ENCODE measurements at places on chromosomes 4 and X.

- DNase-seq: peak; percentile 10
These were observed 233.4 kb upstream of the FAM47A start for GRCh38 chrX:34365471-34365870.

- peak; percentile 47 for DNase-seq
These were observed 158.8 kb downstream of the ADGRA3 start for GRCh38 chr4:22356987-22357596.

DNA sequence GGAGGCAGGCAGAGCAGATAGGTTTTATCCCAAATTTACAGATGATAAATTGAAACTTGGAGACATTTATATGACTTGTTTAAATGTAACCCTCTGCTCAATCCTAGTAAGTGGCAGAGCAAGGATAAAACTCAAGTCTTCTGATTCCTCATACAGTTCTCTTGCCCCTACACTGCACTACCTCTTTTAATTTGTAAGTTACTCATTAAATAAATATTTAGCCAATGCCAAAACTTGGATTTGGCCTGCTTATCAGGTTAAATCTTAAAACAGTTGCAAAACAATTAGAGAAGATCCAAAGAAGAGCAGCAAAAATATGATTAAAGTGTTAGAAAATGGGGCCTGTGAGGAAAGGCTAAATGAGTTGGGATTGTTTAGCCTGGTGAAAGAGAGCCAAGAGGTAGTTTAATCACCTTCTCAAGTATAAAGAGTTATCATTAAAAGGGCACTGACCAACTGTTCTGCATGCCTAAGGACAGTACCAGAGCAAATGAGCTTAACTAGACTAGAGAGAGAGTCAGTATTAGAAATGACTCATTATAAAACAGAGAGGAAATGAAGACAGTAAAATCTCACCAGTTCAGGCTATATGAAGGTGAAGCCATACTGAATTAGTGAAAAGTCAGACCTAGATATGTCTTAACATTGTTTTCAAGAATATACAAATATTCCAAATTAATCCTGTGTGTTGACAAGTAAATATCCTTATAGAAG is 146.3 kb downstream of the GRIA3 start:
- DNase-seq: no peak

DNA sequence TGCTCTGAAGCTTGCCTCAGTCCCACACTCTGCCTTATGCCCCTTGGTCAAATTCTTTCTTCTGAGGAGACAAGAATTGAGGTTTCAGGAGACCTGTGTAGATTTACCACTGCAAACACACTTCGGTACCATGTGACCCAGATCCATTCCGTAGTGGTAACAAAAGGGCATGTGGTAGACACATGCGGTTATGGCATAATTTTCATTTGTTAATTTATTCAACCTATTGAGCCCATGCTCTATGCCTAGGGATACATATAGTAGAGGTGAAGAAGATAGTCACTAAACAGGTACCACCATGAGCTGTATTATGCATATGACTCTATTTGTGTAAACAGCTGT is 190.9 kb downstream of the NDST4 start:
- DNase-seq: no peak

DNA sequence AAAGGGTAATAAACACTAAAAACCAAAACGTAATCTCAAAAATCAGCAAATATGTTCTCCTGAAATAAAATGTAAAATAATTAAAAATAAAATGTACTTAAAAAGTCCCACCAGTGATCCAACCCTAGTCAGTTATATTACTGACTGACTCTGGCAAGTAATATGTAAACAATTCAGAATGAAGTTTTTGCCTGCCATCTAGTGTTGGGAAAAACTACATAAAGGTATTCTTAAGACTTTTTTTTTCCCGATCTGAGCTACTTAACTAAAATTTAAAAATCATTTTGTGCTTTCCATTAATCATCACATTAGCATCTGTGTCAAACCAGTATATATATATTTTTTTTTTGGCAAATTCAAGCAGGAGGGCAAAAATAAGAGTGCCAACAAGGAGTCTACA is 24.0 kb downstream of the RCHY1 start:
- DNase-seq: no peak

GRCh38 chrX:2425286-2426071 is 75.3 kb downstream of the DHRSX start:
- no peak for DNase-seq

DNA sequence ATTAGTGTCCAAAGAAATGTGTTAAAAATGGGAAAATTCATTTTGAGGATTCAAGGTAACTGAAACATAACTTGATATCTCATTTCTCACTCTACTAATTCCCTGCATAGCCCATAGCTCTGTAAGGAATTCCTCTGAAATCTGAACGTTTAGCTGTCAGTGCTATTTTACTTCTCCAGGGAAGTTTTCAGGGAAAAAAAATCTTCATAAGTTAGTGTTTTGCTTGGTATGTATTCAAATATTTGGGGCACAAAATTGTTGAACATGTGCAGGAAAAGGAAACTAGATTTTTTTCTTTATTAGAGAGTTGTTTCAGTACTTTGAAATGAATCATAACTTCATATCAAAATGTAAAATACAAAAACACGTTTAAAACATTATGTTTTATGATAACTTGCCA is 891.4 kb downstream of the CENPC start:
- DNase-seq: no peak

- DNase-seq: no peak
These were observed 54.4 kb downstream of the MCUB start for GRCh38 chr4:109614466-109614865.

DNA sequence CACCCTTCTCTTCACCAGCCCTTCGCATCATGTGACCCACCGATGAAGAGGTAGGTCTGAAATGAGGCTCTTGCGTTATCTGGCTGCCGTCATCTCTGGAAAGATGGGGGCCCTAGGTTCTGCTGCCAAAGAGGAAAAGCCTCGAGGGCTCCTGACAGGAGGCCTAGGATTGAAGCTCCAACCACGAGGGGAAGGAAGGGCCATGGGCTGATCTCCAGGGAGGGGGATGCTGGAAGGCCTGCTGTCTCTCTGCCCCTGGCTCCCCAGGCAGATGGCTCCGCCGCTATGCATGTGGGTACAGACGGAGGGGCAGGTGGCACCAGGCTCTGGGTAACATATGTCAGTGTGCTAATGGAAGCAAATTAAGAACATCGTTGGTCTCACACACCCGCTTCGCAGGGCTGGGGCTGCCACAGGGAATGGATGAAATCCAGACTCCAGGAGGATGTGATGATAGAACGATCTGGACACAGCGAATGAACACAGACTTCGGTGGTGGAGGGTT is 44.9 kb downstream of the AFAP1 start:
- no peak for DNase-seq

DNA sequence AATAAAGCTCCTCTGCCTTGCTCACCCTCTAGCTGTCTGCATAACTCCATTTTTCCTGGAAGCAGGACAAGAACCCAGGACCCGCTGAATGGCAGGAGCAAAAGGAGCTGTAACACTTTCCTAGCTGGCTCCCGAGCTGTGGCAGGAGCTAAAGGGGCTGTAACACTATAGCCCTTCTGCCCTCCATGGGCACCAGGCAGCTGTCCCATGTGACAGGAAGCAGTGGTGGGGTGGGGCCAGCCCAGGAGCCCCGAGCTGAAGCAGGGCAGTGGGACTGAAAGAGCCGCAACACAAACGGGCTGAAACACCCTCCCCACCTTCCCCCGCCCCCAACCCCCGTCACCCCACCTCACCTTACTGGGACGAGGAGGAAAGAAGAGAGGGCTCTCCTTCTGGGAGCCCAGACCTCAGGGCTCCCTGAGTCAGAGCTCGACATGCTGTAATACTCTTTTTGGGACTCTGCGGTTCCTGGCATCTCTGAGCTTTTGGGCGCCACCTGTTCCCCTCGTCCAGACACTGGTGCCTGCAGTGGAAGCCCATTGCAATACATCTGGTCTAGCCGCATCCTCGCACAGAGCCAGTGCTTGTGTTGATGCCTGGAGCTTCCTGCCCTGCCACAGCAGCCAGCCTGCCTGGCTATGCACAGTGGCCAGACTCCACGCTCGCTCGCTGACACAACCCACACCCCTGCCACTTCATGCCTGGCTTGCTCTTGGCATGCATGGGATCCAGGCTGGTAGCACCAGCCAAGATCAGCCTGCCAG is 39.4 kb downstream of the PPM1K start:
- DNase-seq: no peak

- DNase-seq: no peak
These were observed 8.8 kb upstream of the NKX3-2 start for GRCh38 chr4:13553081-13553480.

- DNase-seq: no peak
These were observed 174.6 kb upstream of the NRK start for GRCh38 chrX:105647749-105648148.

GRCh38 chrX:125727117-125727516 is 407.4 kb downstream of the TEX13C start:
- DNase-seq: no peak

DNA sequence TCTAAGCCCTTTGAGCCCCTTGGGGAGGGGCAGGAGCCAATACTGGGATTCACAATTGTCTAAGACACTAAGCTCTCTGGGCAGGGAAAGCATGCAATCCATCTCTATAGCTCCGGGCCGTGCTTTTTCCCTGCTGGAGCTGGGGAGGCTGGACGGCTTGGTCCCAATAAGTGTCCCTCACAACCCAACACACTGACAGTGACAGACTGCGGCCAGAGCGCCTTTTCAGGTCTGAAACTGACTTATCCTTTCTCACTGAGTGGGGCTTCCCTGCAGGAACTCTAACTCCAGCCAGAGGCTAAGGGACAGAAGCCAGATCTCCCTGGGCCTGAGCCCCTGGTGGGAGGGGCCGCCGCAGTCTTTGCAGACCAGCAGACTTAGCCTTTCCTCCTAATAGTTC is 146.6 kb upstream of the PBDC1 start:
- DNase-seq: no peak

- no peak for DNase-seq
These were observed 270.6 kb upstream of the SLC7A11 start for GRCh38 chr4:138512756-138513155.

DNA sequence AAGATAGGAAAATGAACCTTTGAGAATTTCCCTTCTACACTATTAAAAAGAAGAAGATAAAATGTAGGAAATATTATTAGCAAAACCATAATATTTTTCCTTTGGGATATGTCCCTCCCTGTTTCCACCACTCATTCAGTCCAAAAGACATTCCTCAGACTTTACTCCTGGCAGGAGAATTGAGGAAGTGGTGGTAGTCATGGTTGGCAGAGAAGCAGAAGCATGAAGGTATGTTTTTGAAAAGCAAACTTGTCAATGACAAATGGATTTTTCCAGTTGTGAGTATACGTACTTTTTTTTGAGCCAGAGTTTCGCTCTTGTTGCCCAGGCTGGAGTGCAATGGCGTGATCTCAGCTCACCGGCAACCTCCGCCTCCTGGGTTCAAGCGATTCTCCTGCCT is 13.7 kb downstream of the STAG2 start:
- DNase-seq: no peak

GRCh38 chrX:48961585-48962091 is 4.2 kb upstream of the OTUD5 start:
- no peak for DNase-seq

- DNase-seq: no peak
These were observed 944 bp downstream of the KLF8 start for GRCh38 chrX:56233100-56233499.

- DNase-seq: no peak
These were observed 66.9 kb upstream of the WDR17 start for GRCh38 chr4:175998782-175999181.

- DNase-seq: no peak
These were observed 55.9 kb upstream of the LEF1 start for GRCh38 chr4:108224611-108225053.

- no peak for DNase-seq
These were observed 37.5 kb upstream of the MAOA start for GRCh38 chrX:43618366-43619205.

GRCh38 chrX:37755025-37755424 is 24.8 kb upstream of the CYBB start:
- DNase-seq: no peak

- no peak for DNase-seq
These were observed 19.7 kb downstream of the HTRA3 start for GRCh38 chr4:8289151-8289750.

DNA sequence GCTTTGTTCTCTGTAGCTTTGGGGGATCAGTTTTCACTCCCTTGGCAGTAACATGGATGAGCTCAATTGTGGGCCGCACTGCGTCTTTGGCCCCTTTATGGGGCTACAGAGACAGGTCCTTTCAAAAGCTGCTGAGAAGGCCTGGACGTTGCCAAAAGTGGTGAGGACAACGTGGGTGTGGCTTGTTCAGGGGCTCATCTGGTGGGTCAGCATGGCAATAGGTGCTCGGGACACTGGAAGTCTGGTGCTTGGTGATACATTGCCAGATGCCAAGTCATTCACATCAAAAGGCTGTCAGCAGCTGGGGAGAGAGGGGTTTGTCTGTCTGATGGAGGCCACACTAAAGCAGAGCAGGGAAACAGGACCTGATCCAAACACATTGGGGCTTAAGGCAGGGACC is 149.8 kb upstream of the EOLA2 start:
- no peak for DNase-seq

DNA sequence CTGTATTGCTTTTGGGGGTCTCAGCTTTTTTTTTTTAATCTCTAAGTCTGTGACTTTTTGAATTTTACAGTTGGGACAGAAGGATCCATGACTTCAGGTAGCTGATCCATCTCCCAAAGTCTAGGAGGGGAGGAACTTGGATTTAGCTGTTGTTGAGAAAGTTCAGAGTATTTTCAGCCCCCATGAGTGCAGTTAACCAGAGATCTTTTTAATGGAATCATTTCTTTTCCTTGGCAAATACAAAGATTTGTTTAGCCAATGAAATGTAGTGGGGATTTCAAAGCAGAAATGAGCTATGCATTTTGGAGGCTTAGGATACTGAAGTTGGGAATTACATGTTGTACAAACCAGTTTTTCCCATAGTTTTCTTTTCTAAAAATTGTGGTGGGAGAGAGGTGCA is 18.1 kb downstream of the FNIP2 start:
- no peak for DNase-seq

GRCh38 chr4:107261241-107261874 is 225.2 kb upstream of the DKK2 start:
- DNase-seq: no peak

DNA sequence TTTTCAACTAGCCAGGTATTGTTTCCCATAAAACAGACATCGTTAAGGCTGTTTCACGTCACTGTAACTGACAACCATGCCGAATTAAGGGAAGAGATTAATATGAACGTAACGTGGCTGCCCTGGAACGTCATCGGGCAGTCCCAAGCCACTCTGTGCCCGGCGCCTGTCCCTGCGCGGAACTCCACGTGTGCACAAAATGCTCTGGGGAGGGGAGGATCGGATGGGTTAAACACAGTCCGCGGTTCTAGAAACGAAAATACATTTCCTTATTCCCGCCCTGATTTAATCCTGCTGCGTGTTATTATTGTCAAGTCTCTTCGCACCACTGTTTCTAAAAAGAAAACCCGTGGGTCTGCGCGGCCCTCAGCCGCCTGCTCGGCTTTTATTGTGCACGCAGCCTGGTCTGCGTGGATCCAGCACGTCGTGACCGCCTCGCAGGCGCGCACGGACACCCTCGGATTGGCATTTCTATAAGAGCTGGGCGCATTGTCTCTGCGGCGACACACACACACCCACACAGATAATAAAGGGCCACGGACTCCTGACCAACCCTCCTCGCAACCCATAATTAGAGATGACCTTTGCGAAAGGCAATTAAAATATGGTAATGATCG is 69.6 kb upstream of the BCOR start:
- DNase-seq: no peak

GRCh38 chr4:113591982-113592381 is 169.6 kb downstream of the CAMK2D start:
- no peak for DNase-seq

Measured in amniotic stem cell (primary cell).